BE2C (cell line): ENCODE measurements at places on chromosomes 11 and 22.

DNA sequence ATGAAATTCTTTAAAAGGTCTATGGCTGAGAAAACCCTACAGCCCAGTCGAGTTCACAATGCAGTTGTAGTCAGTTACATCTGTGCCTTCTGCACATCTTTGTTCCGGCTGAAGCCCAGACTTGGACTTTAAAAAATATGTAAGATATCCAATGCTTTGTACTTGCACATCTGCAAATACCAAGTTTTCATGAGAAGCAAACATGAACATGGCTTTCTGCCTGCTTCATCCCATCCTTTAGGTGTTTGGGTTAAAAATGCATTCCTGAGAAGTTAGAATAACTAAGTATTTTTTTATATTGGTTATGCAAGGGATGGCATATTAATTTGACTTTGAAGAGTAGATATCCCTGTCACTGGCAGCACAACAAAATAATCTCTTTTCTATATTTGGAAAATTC, 528.4 kb downstream of the METTL15 start:
- DNase-seq = no peak

DNA sequence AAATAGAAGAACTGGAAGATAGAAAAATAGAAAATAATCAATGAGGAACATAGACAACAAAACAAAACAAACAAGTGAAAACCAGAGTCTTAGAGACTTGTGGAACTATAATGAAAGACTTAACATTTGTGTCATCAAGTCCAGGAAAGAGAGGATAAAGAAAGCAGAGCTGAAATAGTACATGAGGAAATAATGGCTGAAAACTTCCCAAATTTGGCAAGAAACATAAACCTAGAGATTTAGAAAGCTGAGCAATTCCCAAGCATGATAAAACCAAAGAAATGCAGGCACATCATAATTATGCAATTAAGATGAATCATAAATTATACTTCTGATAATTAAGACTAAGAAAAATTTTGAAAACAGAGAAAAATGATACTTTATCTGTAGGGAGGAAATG, 614.5 kb downstream of the ETS1 start:
- no peak for DNase-seq

- no peak for DNase-seq
These were observed 32.2 kb downstream of the PARVA start for GRCh38 chr11:12409621-12410005.

- DNase-seq = no peak
These were observed 12.8 kb upstream of the PRR5 start for GRCh38 chr22:44689173-44689572.

GRCh38 chr11:45806937-45807791, 2.2 kb downstream of the SLC35C1 start:
- no peak for DNase-seq

DNA sequence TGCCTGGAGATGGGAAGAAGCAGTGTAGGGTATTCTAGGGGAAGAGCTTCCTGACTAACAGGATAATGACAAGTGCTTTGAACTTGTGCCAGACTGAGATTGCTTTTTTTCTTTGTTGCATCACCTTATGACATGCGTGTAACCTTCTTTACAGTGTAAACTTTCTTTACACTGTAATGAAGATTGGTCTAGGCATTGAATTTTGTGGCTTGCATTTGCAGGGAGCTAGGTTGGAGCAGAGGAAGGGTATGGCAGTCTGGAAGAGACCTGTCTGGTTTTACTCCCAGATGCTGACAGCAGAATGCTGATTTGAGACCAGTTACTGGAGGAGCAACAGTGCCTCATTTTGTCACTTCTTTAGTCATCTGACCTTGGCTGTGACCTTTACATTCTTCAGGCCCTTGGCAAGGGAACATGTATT, 5.6 kb downstream of the DDB2 start:
- DNase-seq = no peak

GRCh38 chr11:1761857-1762536, 1.7 kb downstream of the CTSD start:
- no peak for DNase-seq

- no peak for DNase-seq
These were observed 62.7 kb downstream of the APOL3 start for GRCh38 chr22:36097880-36098279.
